CD4-positive, alpha-beta T cell treated with Interleukin-6 at 100 ng/mL for 8 hours (primary cell): ENCODE measurements at places on chromosomes 11 and 22.

- DNase-seq = no peak
Measured at GRCh38 chr11:117418737-117419481, 91.3 kb downstream of the CEP164 start.

DNA sequence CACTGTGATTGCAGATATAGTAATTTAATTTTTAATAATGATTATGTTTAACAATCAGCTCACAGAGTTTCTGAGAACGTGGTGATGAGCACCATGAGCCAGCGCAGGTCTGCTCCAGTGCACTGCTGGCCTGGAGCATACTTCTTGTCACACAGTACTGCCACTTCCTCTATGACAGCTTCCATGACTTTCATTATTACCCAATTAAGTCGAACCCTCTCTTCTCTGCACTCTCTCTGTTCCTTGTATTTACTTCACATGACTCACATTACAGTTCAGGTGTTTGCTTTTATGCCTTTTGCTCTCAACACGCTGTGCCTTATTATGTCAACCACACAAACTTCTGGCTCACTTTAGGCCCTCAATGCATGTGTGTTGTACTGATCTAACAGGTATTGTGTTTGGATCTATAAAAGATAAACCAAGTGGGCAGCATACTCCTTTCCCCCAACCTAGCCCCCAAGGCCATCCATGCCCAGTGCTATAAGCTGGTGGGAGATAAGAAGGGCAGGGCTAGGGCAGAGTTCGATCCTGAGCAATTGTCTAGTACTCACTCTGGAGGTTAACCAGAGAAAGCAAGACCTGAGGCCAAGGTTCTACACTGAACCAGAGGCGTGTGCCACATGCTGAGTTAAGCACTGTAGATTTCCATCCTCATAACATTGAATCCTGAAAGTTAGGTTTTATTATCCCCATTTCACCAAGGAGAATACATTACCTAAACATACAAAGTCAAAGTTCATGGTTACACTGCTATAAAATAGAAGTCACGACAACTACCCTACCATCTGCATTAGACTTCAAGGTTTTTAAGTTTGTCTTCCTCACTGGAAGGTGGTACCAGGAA is 356.5 kb downstream of the INSC start:
- DNase-seq = no peak

GRCh38 chr11:130340671-130341319 is 26.1 kb upstream of the ZBTB44 start:
- DNase-seq = peak; percentile 24

GRCh38 chr11:13304655-13305335 is 27.2 kb downstream of the BMAL1 start:
- no peak for DNase-seq

- no peak for DNase-seq
Measured at GRCh38 chr11:134938212-134938611, 526.2 kb upstream of the B3GAT1 start.

GRCh38 chr11:27356624-27357222 is 6.3 kb downstream of the CCDC34 start:
- no peak for DNase-seq

GRCh38 chr11:116166573-116167465 is 606.0 kb downstream of the BUD13 start:
- DNase-seq = no peak

DNA sequence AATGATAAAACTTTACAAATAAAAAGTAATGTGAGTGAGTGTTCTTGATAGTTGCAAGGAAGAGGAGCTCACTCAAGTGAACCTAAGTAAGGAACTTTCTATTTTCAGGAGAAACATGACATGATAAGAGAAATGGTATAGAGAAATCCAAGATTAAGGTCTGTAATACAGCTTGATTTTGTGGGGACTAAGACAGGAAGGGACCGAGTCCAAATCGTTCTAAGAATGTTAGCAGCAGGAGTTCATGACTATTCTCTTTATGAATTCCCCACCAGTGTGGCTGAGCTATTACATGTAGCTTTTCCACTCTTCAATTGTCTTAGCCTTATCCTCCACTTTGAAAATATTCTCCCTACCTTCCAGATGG is 698.6 kb upstream of the ARHGAP42 start:
- no peak for DNase-seq

DNA sequence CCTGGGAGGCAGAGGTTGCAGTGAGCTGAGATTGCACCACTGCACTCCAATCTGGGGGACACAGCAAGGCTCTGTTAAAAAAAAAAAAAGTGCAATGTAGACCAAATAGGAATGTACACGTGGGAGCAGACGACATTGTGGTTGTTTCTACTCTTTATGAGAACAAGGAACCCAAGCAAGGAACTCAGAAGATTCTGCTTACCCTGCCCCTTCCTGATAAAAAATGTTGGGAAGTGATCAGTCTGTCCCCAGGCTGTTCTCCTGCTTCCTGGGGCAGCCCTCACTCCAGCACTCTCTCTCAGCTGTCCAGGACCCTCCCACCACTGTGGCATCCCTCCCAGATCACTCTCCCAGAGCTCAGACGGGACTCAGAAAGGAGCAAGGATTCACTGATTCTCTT is 31.8 kb downstream of the SLCO2B1 start:
- DNase-seq = no peak

DNA sequence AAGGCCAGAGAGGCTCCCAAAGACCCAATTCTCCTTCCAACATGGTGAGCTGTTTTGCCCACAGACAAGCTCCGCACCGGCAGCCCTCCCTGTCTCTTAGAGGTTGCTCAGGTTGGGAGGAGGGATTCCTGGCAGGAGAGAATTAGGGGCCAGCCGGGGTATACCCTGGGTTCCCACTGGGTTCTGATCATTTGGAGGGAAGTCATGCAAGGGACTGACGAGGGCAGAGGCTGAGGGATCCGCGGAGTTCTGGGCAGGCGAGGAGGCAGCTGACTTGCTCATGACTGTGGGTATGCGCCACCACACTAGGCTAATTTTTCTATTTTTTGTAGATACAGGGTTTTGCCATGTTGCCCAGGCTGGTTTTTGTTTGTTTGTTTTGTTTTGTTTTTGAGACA is 4.6 kb downstream of the ST3GAL4 start:
- DNase-seq = no peak

DNA sequence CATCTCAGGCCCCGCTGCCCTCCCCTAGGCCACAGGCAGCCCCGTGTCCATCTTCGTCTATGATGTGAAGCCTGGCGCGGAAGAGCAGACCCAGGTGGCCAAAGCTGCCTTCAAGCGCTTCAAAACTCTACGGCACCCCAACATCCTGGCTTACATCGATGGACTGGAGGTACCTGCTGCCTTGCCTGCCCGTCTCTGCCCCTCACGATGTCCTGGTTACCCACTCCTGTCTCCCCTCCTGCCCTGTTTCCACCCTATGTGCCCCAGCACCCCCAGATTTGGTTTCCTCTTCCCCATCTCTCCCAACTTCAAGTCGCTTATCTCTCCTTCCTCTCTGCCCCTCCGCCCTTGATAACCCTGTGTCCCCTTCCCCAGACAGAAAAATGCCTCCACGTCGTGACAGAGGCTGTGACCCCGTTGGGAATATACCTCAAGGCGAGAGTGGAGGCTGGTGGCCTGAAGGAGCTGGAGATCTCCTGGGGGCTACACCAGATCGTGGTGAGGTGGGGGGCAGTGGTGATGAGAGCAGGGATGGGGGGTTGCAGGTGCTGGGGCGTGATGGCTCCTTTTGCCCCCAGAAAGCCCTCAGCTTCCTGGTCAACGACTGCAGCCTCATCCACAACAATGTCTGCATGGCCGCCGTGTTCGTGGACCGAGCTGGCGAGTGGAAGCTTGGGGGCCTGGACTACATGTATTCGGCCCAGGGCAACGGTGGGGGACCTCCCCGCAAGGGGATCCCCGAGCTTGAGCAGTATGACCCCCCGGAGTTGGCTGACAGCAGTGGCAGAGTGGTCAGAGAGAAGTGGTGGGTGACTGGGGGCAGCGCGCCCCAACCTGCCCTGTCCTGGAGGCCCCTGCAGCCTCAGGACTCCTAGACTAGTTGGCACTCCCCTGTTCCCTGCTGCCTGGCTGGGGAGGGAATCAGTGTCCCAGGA is 930 bp downstream of the SCYL1 start:
- no peak for DNase-seq

- DNase-seq = no peak
Measured at GRCh38 chr11:74409633-74410032, 11.4 kb upstream of the PGM2L1 start.

DNA sequence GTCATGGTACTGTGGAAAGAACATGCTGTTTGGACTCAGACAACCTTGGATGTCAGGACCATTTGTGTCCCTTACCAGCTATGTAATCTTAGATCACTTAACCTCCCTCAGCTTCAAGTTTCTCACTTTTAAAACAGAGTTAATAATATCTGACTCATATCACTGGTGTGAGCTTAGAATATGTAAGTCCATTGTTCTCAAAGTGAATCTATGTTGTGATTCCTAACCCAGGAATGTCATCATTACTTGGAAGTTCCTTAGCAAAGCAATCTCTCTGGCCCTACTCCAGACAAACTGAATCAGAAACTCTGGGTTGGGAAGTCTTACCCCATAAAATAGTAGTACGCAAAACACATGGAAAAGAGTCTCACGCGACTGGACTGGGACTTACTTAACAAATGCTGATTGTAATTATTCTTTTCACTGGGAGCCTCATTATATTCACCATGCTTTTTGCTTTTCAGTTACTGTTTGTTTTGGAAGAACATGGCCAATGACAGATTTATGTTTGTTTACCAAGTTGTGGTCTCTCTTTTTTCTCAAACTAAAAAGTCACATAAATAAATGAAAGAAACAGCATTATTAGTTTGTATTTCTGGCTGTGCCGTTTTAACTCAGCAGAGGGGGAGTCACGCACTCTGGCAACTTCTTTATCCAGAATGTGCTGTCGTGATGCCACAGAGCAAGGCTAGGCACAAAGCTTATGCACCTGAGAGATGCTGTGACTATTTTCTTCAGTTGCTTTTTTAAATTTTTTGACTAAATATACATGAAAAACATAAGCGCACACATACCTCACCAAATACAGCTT is 217.7 kb upstream of the CTSC start:
- DNase-seq = no peak

DNA sequence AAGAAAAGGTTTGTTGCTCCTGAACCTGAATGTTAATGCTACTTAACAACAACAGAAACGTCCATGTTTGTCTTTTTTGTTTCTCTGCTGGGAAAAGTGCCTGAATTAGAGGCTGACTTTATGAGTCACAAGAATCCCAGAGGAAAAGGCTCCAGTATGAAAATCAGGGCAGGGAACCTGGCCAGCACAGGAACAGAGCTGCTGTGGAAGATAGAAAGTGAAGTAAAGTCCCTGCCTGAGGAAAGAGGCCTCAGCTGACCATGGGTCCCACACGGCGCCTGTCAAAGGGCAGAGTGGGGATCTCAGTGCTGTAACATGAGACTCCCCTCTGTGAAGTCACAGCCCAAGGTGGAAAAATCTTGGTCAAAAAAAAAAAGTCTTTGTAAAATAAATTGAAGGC is 632.3 kb upstream of the CCDC90B start:
- DNase-seq = no peak

- DNase-seq = no peak
Measured at GRCh38 chr11:33375688-33376311, 118.6 kb downstream of the HIPK3 start.

GRCh38 chr22:46795140-46795539 is 32.7 kb downstream of the TBC1D22A start:
- DNase-seq = no peak

GRCh38 chr11:38384568-38384967 is 1786.5 kb upstream of the RAG2 start:
- DNase-seq = no peak

DNA sequence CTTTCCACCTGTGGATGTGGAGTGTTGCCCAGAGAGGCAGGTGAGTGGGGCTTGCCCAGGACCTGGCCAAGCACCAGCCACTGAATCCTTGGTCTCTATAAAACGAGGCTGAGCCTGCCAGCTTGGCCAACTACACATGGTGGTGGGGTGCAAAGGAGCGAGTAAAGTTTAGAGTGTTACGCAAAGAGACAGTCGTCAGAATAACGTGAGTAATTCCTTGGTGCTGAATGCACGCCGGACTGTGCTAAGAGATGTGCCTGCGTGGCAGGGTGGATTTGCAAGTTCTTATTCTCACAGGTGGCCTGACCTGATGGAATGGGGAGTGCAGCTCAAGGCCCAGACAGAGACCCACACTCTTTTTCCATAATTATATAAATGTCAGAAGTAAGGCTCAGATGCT is 88.6 kb upstream of the B3GAT1 start:
- DNase-seq = no peak

DNA sequence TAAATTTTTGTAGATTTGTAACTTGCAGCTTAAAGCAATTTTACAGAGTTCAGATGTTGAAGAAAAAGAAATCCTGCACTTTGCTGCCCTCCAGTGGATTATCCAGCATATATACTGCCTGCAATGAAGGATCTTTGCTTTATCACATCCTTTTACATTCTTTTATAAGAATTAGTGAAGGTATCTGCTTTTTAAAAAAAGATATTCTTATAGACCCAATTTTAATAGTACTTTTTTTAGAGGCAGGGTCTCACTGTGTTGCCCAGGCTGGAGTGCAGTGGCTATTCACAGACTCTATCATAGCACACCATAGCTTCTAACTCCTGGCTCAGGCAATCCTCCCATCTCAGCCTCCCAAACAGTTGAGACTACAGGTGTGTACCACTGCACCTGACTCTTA is 60.7 kb downstream of the TTC17 start:
- DNase-seq = peak; percentile 1

- no peak for DNase-seq
Measured at GRCh38 chr11:62026739-62027370, 59.4 kb upstream of the FTH1 start.

GRCh38 chr11:45771566-45772448 is 33.1 kb upstream of the SLC35C1 start:
- peak; percentile 74 for DNase-seq

- no peak for DNase-seq
Measured at GRCh38 chr11:19380375-19380774, 139.6 kb upstream of the E2F8 start.

DNA sequence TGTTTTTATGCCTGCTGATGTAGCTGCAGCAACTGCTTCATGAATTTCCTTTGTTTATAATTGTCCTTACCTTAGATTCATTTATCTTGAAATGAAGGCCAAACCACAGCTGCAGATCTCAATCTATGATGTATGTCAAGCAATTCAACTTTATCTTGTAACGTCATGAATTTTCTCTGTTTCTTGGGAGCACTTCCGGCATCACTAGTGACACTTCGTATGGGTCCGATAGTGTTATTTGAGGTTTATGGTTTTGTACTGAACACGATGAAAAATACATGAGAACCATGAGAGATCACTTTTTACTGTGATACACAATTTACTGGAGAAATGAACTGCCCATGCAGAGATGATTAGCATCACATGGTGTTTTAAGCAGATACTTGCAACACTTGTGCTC is 98.5 kb downstream of the CSTPP1 start:
- DNase-seq = no peak

GRCh38 chr11:73175551-73176144 is 33.5 kb upstream of the FCHSD2 start:
- no peak for DNase-seq

GRCh38 chr11:121520243-121521144 is 67.7 kb upstream of the SORL1-AS1 start:
- DNase-seq = no peak

- no peak for DNase-seq
Measured at GRCh38 chr11:10041748-10042446, 252.1 kb downstream of the SBF2 start.

- DNase-seq = no peak
Measured at GRCh38 chr22:47157486-47158270, 395.2 kb downstream of the TBC1D22A start.
